ENCODE measurements at places on chromosomes 7 and 10. TPM values are rescaled to one million over a fixed set of nuclear protein-coding genes. Genes with fewer than 3 reads are reported as not detected.

GRCh38 chr10:77355844-77356243, 281.8 kb downstream of the KCNMA1 start:
- H3K27ac ChIP-seq = no peak overlapping the region
- H3K36me3 ChIP-seq = no peaks in the 10 kb centered on the region
- no peak overlapping the region for H3K4me3 ChIP-seq

DNA sequence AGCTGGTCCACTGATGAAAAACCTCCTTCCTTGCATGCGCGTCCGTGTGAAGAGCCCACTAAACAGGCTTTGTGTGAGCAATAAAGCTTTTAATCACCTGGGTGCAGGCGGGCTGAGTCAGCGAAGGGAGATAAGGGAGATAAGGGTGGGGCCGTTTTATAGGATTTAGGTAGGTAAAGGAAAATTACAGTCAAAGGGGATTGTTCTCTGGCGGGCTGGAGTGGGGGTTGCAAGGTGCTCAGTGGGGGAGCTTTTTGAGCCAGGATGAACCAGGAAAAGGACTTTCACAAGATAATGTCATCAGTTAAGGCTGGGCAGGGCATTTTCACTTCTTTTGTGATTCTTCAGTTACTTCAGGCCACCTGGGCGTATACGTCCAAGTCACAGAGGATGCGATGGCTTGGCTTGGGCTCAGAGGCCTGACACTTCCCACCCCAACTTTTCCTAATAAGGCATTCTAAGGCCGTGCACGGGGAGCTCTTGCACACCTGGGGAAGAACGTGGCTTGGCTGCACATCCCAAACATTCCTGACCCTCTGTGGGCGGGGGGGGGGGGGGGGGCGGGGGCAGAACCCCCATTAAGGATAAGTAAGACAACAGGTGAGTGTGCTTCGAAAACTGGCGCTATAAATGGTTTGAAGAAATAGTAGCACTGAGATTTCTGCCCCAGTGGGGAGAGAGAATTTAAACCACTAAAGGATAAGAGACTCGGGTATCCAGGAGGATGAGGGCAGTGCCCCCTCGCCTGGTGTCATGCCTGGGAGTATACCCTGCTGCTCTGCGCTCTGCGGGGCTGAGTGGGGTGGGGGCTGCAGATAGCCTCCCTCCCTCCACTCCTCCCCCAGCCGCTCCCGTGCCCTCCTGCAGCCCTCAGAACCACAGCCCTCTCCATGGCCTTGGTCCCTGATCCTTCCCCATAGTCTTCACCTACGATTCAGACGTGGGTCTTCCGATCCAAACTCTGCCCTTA, 217.6 kb downstream of the MLLT10 start:
- no peaks in the 10 kb centered on the region for H3K27me3 ChIP-seq
- no peak for DNase-seq
- no peaks in the 10 kb centered on the region for H3K36me3 ChIP-seq

- no peaks in the 10 kb centered on the region for H3K27me3 ChIP-seq
- H3K4me1 ChIP-seq = no peaks in the 10 kb centered on the region
- H3K4me3 ChIP-seq = no peak overlapping the region
- H3K27ac ChIP-seq = no peak overlapping the region
- no peaks in the 10 kb centered on the region for H3K36me3 ChIP-seq
Measured at GRCh38 chr10:5531558-5532306, 7.0 kb downstream of the CALML3 start.

The MSMB gene
- total RNA-seq = not detected

The FBXO24 gene
- total RNA-seq = 0.78 TPM

The TRIM74 gene
- total RNA-seq = 4.1 TPM

DNA sequence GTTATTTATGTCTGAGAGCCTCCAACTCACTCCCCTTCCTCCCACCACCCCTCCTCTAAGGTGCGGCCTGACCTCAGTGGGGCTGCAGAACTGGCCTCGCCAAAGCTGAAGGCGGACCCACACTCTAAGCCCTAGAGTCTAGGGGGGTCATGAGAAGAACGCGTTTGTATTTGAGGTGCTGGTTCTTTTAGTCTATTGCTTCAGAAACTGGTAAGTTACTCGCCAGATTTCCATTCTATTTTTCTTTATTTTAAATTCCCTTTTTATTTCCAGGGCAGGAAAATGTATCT, 357.5 kb downstream of the DNAJB6 start:
- peaks cover 31% of the 10 kb centered on the region for H3K4me1 ChIP-seq
- no peaks in the 10 kb centered on the region for H3K36me3 ChIP-seq

DNA sequence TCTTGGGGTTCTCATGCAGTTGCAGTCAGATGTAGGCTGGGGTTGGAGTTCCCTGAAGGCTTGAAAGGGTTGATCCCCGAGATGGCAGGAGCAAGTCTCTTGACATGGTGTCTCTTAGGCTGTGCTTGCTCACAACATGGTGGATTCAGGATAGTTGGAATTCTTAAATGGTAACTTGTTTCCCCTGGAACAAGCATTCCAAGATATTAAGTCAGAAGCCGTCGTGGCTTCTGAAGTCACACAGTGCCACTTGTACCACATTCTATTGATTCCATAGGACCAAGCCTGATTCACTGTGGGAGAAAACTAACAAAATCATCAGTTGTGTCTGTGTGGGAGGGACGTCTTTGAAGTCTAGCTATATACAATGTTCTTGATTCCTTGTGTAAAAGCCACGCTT, 3.5 kb upstream of the SLC35B4 start:
- H3K27ac ChIP-seq = no peak overlapping the region
- no peak overlapping the region for H3K4me3 ChIP-seq
- DNase-seq = no peak
- H3K36me3 ChIP-seq = no peaks in the 10 kb centered on the region
- peaks cover 15% of the 10 kb centered on the region for H3K4me1 ChIP-seq
- no peaks in the 10 kb centered on the region for H3K27me3 ChIP-seq

DNA sequence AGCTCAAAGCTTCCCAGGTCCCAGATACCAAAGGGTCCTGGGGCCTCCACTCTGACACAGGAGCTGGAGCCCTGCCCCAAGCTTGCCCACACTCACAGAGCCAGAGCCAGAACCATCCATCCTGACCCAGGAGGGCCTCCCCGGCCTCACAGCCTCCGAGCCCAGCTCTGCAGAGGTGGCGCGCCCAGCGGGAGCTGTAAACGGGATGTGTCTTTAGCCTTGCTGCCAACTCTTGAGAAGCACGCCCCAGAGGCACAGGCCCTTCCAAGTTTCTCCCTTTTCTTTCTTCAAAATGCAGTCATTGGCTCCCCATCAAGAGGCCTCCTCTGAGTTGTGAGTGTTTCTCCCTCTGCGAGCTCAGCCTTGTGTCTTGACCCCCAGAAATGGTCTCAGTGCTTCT, 75.0 kb downstream of the PDGFA start:
- no peaks in the 10 kb centered on the region for H3K4me1 ChIP-seq
- no peak overlapping the region for H3K4me3 ChIP-seq
- no peaks in the 10 kb centered on the region for H3K36me3 ChIP-seq
- DNase-seq = no peak
- H3K27ac ChIP-seq = no peak overlapping the region

Data from CD4-positive, alpha-beta T cell (primary cell).